NK-92 treated with Interleukin-12 subunit alpha and Interleukin-12 subunit beta, amount 100 ng/mL, for 24 hours (cell line): ENCODE measurements at places on chromosomes 12 and 14.

DNA sequence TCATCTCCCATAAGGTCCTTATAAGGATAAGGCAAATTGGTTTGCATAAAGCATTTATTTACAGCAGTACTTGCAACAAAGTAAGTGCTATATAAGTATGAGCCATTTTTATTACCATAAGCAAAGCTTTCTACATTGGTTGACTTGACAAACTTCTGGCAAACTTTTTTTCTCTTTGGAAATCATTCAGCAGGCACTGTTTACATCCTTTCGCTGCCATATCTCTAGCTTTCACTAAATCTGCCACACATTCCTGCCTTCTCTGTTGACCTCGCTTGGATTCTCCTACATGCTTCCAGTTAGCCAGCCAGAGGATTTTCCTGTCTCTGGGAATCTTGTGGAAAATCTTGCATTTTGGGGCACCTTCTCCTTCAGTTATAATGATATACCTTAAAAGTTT lies 21.8 kb upstream of the HDAC7 start:
- no peak for DNase-seq

DNA sequence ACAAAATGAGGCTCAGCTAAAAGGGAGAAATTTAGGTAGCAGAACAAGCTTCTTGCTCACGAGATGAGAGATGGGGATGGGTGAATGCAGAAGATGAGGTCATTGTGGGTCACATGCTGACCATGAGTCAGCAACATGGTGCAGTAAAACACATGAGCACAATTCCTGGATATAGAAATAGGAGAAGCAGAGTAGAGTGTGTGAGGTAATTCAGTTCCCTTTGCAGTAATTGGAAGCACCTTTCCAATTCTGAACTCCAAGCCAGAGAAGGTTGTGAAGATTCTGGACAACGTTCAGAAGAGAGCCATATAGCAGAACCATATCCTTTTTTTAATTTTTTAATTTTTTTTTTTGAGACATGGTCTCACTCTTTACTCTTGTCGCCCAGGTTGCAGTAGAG lies 62.0 kb upstream of the LMNTD1 start:
- no peak for DNase-seq

DNA sequence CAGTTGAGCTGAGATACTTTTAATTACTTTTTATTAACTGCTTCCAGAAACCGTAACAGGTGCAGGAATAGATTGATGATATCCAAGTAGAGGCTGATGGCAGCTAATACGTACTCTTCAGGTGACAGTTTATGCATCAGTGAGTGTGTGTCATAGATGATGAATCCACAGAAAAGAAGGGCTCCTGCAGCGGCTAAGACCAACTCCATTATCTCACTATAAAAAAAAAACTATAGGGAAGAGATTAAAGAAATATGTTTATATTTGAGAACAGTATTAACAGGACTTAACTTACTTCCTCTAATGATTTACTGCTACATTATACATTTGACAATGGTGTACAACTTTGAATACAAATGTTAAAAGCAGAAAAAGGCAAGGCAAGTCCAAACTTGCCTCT lies 7.4 kb upstream of the LLPH start:
- DNase-seq, result no peak

DNA sequence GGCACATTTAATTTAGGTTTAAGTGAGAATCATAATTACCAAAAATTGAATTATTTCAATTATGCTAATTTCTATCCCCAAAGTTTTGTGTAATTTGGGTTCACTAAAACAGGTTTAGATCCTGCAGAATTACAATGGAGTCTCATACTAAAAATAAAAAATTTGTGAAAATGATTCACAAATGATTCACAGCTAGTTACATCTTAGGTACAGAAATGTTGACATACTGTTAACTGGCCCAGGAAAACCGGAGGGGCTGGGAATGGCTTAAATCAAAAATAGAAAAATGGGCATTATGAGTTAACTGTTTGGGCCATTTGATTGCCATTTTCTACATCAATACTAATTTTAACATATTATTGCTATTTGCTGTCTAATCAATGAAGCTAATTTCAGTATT lies 76.1 kb downstream of the RMST start:
- no peak for DNase-seq

DNA sequence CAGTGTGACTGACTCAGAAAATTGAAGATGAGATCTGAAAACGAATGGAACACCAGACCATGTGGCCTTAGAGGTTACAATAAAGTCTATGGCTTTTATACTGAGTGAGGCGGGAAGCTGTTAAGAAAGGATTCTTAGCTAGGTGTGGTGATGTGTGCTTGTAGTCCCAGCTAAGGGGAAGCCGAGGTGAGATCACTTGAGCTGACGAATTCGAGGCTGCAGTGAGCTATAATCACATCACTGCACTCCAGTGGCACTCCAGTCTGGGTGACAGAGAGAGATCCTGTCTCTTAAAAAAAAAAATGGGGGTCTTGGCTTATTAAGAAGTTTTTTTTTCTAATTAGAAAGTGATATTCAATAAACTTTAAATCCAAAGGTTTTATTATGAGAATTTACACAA lies 678.6 kb downstream of the TMTC2 start:
- no peak for DNase-seq

DNA sequence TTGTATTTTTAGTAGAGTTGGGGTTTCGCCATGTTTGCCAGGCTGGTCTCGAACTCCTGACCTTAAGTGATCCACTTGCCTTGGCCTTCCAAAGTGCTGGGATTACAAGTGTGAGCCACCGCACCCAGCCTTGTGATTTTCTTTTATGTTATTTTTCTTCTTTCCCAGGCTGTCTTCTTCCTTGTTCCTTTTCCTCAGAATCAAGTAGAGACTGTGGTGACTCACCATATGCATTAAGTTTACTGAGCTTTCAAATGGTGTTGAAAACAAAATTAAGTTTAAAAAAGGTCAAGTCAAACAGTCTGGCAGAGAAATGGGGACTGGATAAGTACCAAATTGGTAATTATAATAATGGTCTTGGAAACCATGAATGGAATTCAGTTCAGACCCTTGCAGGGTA lies 5.7 kb downstream of the ARPC3 start:
- no peak for DNase-seq

DNA sequence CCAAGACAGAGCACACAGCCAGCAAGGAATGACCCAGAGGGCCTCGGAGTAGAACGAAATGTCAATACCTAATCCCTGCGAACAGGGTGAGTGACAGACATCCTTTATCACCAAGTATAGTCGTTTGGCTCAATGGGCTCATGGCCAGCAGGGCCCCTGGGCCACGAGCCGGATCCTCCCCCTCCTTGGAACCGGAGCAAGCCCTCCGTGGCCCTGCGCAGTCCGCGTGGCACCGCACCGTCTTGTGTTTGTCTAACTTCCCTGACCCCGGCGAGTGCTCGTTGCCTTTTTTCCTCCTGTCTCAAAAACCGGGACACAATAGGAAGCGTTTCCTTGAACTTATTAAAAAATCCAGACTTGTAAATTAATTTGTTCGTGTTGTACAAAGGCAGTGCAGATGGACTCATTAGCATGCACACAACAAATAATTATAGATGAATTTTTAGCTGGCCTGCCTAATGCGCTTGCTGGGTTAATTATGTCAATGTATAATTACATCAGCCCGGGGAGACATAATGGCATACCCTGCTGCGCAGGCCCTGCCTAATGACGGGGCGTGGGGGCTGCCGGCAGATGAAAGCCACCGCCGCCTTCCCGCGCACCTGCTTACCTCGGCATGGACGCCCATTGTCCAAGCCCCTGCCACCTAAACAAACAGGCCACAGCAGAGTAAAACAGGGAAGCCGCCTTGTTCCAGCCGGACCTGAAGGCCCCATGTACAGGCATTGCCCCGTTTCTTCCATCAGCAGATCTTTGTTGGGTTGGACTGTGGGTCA lies 81.6 kb downstream of the PHETA1 start:
- DNase-seq, result no peak

DNA sequence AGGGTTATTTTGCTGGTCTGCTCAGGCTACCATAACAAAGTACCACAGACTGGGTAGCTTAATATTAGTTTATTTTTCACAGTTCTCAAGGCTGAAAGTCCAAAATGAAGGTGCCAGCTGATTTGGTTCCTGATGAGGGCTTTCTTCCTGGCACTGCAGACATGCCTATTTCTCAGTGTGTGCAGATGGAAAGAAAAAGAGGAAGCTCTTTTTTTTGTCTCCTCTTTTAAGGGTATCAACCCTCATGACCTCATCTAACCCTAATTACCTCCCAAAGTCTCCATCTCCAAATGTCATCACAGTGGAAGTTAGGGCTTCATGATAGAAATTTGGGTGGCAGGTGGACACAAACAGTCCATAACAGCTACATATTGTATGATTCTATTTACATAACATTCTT lies 25.0 kb upstream of the POLR3B start:
- DNase-seq, result no peak

DNA sequence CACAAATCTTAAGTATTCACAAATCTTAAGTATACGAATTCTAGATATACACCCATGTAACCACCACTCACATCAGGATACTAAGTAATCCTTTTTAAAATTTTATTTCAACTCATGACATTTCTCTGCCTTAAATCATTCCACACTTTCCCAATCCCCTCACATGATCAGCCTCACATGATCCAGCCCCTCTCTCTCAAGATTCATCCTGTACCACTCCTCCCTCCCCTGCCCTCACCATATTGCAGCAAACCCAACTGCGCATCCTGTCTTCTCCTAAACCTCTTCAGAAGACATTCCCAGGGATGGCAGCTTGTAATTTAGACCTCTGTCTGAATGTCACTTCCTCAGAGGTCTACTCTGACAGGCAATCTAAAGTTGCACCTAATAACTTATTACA lies 1.7 kb upstream of the EIF4B start:
- DNase-seq, result no peak

GRCh38 chr14:105495101-105495989 lies 4.3 kb downstream of the TEDC1 start:
- DNase-seq, result no peak

- no peak for DNase-seq
These were observed 71.9 kb downstream of the RESF1 start for GRCh38 chr12:32031109-32031508.

DNA sequence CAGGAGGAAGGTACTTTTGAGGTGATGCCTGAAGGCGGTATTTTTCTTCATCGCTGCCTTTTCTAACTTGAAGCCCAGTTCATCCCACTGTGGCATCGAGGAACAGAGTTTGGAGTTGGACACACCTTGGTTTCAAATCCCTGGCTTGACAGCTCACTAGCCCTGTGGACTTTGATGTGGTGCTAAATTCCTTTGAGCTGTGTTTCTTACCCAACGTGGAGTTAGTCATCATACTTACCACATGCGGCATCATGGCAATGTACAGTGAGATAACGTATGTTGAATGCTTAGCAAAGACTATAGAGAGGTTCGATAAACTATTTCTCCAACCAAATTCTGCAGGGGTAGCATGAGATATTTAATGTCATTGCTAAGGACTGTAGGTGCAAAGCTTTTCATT lies 3.4 kb downstream of the PLEKHG3 start:
- DNase-seq, result no peak

GRCh38 chr14:49106741-49107667 lies 479.2 kb downstream of the RPS29 start:
- DNase-seq, result no peak

GRCh38 chr12:29710104-29710503 lies 73.6 kb downstream of the TMTC1 start:
- no peak for DNase-seq

GRCh38 chr12:111410431-111411184 lies 4.9 kb downstream of the SH2B3 start:
- DNase-seq, result no peak

- no peak for DNase-seq
These were observed 56.7 kb upstream of the KCNMB4 start for GRCh38 chr12:70309348-70309747.

DNA sequence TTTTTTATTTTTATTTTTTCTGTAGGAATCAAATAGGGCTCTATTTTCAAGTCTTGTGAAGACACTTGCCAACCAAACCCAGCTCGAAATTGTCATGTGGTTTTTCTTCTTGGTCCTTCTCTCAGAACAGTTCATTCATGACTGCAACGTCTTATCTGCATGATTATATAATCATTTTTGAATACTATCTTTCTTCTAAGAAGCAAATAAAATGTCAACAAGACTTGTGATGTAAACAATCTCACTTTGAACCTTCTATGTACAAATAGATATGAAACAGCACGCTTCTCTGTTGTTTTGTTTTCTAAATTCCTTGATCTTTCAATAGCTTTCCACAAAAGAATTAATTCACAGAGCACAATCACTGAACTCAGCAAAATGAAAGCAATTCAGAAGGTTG lies 320.7 kb downstream of the SOX5 start:
- DNase-seq, result no peak

GRCh38 chr12:89211456-89211855 lies 140.8 kb downstream of the DUSP6 start:
- DNase-seq, result no peak

- DNase-seq, result no peak
These were observed 3.9 kb upstream of the PPP1R12A start for GRCh38 chr12:79938843-79939242.

DNA sequence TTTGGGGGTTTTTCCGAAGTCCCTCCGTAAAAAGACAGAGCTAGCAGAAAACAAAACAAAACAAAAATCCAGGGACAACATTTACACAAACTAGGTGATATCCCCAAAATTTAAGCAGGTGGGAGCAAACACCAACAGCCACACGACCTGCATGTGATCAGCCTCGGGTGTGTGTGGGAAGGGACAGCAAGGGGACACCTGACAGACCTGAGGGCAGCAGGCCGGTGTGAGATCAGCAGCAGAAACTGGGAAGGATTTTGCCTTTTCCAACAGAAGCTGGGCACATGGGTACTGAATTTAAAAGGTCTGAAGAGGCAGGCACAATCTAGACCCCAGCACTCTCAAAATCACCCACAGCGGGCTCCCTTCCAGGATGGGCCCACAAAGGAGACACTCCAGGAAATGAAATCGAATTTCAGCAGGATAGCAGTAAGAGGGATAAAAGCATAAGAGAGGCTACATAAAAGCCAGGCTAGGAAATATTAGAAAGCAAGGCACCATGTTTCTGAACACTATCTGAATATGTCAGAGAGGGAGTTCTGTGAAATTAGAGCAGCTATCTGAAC lies 36.5 kb upstream of the SELPLG start:
- no peak for DNase-seq

- DNase-seq, result no peak
These were observed 66.7 kb upstream of the E2F7 start for GRCh38 chr12:77131977-77132490.

- no peak for DNase-seq
These were observed 170.1 kb downstream of the PAH start for GRCh38 chr12:102746963-102747362.

- no peak for DNase-seq
These were observed 210.0 kb upstream of the MYL2 start for GRCh38 chr12:111130336-111130735.
